ENCODE measurements at places on chromosomes 1 and 21.
A peak's percentile ranks its signal among the peaks of the same experiment; 100 is the strongest.

DNA sequence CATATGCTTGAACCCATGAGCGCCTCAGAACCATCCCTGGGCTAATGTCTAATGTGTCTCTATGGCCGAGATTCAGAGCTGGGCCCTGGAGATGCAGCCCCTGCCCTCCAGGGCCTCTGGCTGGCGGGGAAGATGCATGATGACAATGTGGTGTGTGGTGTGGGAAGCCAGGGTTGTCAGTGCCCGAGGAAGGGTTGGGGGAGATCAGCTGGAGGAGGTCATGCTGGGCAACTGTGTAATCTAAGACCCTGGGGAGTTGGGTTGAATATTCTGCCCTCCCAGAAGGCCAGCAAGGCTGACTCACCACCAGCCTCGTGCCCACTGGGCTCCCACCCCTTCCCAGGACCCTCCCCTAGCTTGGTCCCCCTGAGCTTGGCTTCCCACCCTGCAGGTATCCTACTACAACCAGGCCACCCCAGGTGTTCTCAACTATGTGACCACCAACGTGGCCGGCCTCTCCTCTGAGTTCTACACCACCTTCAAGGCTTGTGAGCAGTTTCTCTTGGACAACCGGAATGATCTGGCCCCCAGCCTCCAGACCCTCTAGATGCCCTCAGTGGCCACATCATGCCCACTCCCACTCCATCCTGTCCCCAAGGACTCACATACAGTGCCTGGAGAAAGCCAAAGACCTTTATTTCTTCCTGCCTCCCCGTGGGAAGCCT lies 14.6 kb downstream of the FAM151A start:
- DNase-seq, result no peak

- no peak for DNase-seq
These were observed 50.8 kb upstream of the POU3F1 start for GRCh38 chr1:38097284-38097898.

DNA sequence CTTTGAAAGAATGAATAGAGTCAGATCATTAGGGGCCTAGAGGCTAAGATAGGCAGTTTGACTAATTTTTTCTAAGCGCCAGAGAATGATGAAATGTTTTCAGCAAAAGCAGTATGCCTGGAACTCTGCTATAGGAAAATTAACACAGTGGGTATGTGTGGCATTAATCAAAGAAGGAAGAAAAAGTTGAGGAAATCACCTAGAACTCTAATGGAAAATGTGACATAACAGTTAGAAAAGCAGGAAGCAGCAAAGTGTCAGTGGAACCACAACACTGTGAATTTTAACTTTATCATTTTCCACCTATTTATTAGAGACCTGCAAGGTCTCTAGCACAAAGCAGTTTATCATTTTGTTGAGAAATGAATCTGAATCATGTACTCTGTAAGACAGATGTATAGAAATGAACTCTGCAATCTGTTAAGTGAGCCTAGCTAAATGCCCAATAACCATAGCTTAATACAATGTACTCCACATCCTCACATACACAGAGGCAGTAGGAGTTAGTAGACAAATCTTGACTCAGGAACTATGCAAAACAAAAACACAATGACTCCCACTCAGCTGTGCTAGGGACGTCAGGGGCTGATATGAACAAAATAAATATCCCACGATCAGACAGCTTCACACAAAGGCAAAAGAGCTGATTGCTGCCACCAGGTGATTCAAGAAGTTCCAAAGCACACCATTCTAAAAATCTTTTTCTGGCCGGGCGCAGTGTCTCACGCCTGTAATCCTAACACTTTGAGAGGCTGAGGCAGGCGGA lies 500.7 kb upstream of the NFIA start:
- DNase-seq, result no peak

DNA sequence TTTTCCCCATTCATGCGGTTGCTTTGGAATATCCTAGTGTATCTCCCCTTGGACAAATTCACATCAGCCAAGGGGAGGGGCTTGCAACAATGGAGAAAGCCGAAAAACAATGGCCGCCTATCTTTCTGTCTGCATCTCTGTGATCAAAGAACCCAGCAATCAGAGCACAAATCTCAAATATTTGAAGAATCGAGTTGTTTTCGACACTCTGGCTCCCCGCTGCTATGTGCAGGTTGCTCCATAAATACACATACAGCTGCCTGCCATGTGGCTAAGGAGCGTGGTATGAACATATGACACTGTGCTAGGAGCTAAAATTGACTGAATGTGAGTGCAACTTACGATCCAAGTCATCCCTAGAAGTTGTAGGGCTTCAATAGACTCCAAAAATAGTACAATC lies 8.5 kb downstream of the CFHR4 start:
- DNase-seq, result no peak

GRCh38 chr1:8063298-8064036 lies 37.4 kb upstream of the ERRFI1 start:
- DNase-seq, result no peak

DNA sequence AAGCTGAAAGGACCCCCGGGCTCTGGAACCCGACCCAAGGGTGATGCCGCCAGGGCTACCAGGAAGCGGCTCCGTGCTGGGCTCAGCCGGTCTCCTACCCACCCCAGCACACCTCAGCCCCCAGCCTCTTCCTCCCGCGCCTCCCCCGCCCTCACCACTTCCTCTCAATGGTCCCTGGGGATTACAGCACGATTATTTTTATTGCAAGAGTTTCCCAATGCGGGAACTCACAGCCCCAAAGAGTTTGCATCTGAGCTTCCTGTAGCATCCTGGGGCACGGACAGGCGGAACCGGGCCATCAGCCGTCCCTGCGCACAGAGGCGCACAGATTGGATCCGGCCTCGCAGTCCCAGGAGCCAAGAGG lies 8.7 kb upstream of the SLX9 start:
- DNase-seq, result no peak

DNA sequence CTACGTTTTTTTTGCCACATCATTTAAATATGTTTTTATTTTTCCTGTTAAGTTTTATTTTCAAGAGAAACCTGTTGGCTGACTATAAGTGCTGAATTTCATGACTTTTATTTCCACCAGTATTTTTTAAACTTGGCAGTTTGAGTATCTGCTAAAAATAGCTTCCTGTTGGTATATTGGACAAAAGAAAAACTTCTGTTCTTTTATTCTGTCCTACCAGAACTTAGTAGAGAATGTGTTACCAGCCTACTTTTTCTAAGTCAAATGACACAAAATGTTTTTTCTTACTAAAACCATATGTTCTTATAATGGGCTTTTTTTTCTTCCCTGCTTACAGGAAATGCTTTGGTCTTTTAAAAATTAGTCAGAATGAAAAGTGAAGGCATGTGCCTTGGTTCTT lies 7.6 kb downstream of the DR1 start:
- no peak for DNase-seq

DNA sequence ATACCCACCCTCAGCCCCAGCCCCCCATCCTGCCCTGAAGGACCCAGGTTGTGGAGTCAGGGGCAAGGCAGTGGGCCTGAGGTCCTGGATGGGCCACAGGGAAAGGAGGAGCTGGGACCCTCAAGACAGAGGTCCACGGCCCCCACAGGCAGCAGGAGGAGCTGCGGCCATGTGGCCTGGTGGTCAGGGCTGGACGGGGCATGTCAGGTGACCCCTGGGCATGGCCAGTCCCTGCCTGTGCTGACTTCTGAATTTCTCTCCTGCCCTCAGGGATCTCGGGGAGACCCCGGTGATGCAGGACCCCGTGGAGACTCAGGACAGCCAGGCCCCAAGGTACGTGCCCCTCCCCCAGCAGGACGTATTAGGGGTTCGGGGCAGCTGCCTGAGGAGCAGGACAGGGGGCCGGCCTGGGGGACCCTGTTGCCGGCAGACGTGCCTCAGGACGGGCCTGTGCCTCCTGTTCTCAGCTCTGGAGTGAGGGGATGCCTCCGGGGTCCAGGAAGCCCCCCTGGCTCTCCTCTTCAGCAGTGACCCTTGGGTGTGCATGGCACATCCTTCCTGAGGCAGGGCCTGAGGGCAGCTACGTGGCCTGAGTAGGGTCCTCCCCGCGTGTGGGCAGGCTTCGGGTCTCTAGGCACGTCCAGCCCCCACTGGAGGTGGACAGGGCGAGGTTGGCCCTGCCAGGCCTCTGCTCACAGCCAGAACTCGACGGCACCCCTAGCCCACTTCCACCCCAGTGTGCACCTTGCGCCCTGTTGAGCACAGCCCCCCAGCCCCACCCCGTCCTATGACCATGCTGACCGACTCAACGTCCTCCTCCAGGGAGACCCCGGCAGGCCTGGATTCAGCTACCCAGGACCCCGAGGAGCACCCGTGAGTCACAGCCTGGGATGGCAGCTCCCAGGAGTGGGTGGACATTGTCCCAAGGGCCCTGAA lies 23.6 kb downstream of the COL6A2 start:
- no peak for DNase-seq

DNA sequence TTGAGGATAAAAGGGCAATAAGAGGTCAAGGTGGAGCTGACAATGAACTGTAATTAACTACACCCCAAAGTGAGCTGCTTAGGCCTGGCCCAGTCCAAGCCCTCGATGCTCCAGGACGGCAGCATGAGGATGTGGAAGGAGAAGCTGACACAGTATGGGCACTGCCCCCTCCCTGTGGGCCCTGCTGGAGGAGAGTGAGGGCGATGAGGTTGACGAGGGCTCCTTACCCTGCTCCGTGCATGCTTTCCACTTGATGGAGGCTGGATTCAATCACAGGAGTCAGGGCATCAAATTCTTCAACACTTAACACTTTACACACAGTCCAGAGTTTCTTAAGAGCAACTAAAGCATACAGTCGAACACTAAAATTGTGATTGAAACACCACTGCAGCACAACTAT lies 32.4 kb downstream of the COA6 start:
- DNase-seq, result no peak

DNA sequence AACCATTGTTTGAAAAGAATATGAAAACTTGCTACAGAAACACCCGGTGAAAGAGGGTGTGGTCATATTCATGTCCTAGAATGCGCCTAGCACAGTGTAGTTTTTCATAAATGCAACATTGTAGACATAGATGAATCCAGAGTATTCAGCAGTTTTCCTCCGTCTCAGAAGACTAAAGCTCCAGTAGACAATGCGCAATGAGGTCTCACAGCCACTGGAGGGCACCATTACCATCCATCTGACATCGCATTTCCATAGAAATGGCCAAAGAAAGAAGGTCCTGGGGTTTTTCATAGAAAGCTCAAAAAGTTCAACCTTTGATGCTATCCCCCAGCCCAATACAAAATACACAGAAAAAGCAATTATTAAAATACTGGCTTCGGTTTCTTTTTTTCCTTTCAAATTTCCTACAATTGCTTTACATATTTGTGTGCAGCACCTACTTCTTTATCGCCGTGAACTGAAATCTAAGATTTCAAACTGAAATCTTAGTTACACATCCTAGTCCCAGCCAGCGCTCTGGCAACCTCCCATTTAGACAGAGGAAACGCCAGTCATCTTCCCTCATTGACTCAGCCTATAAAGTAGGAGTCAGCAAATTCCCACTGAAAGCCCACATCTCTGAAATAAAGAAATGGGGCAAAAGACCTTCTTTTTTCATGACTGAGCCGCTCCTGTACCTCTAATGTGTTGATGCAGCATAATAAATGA lies 3.9 kb upstream of the CD58 start:
- DNase-seq, result peak; percentile 27

DNA sequence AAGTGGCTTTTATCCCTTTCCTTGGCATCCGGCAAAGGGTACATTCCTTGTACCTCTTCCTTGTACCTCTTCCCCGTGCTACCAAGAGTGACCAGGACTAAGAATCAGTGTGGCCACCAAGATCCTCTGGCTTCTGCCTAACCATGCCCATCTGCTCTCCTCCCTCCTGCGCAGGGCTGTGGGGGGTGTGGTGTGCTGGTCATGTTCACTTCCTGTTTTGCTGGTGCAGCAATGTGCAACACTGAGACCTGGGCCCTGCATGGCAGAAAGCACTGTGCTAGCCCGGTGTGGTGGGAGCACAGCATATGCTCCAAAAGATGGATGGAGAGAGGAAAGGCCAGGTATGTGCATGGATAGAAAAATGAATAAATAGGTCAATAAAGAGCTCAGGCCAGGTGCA lies 33.3 kb upstream of the TENT5C start:
- DNase-seq, result no peak

DNA sequence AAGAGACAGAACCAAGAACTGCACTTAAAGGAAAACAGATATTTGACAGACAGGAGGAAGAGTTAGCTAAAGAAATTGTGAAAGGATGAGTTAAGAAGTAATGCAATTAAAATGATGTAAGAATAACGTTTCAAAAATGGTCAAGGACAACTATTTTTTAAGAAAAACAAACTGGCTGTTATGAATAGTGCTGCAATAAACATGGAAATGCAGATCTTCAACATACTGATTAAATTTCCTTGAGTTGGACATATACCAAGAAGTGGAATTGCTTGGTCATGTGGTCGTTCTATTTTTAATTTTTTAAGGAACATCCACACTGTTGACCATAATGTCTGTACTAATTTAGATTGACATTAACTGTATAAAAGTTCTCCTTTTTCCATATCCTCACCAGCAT lies 23.1 kb upstream of the PHTF1 start:
- DNase-seq, result no peak

DNA sequence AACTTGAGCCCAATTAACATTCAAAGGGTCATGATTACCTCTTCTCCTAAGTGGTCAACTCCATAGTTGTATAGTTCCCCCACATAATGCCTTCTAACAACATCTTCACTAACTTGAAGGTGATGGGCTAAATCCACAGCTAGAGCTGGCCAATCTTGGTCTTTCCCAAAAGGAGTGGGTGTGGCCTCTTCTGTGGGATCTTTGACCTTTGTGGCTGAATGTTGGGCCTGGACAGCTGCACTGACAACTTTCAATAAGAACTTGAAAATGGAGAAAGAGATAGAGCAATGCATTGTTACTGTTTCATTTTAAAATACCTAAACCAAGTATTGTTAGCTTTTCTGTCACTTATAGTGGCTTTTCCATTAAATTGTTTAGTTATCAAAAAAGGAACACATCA lies 59.2 kb downstream of the IARS2 start:
- DNase-seq, result no peak

DNA sequence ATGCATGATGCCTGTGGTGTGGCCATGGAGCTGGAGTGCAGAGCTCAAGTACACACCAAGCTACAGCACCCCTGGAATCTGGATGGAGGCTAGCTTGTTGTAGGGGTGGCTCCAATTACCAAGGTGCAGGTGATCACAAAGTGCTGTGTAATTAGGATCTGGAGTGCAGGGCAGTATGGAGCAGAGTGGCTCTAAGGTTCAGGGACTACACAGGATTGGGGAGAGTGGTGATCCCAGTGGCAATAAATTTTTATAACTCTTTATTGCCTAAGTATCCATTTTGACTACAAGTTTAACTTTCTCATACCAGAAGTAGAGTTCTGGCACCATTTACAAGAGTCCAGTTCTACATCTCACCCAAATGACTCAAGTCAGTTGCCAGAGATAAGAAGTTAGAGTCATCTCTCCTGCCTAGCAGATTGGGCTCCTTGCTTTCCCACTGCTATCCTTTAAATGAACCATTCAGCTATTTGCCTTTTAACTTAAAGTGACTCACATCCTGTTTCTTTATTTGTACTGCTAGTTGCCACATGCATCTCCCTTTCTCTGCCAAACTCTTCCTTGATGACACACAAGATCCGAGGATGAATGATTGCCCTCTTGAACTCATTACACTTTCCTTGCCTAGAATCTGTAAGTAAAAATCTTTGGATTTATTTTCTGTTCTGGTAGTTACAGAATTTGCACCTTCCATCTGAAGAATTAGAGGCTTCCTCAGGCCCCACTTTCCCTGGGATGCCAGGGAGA lies 427.2 kb downstream of the KCNT2 start:
- no peak for DNase-seq
